HAP-1 (cell line): ENCODE measurements at places on chromosomes 6 and 20.

DNA sequence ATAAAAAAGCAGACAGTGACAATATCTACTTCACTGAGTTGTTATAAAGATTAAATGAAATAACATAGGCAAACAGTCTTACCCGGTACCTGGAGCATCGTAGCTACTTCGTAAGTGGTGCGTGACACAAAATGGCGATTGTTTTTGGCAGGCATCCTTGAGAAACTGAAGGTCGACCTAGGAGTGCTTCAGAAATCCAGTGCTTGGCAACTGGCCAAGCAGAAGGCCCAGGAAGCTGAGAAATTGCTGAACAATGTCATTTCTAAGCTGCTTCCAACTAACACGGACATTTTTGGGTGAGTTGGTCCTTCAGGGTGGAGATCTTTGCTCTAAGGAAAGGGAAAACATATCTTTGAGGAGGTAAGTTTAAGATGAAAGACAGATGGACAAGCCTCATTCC is 4.8 kb downstream of the BPIFA2 start:
- DNase-seq, result no peak

DNA sequence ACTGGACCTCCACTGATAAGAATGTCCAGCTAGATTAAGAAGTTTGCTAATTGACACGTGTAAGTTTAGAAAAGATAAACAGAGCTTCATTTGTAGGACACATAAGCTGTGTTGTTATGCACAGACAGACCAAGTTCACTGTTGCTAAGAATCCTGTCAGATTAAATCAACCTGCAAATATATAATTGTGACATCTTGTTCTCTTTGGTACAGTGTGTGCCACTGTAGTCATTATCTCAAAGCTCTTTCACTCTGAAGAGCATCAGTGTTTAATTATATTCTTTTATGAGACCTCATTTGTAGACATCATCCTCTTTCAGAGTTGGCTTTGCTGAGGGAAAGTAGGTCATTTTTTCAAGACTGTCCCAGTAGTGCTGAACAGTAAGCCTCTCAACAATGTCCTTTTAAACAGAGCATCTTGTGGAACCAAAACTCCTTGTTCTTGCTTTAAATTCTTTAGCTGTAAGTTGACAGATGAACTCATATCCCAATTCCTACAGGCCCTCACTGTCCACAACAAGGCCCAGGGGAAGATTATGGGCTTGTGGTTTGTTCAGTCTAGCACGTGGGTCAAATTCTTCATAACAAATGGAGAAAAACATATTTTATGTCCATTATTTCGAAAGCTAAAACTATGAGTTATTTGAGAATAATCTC is 252.4 kb downstream of the HDGFL1 start:
- no peak for DNase-seq

DNA sequence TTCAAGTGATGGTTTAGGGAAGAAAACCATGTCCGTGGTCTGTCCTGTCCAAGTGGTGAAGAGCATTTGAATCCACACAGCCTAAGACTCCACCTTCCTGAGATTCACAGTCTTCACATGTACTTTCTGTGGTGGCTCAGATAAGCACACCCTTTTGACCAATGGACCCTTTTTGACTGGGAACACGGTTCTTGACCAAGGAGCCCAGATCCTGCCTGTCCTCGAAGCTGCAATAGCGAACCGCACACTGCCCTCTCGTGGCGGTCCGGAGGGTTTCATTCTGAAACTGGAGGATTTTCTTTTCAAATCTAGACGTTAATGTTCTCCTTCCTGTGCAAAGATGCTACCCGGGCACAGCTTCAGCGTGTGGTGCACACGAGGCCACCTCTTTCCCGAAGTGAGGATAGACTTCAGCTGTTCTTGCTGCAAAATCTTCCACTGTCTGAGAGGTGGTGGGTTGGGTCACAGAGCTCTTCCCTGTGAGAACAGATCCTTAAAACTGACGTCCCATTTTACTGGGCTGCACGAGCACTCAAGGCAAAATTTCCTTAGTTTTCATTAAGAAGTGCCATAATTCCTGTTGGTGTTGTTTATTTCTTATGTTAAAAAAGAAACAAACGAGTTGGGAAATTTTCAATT is 90.5 kb downstream of the SYNJ2 start:
- peak; percentile 79 for DNase-seq

DNA sequence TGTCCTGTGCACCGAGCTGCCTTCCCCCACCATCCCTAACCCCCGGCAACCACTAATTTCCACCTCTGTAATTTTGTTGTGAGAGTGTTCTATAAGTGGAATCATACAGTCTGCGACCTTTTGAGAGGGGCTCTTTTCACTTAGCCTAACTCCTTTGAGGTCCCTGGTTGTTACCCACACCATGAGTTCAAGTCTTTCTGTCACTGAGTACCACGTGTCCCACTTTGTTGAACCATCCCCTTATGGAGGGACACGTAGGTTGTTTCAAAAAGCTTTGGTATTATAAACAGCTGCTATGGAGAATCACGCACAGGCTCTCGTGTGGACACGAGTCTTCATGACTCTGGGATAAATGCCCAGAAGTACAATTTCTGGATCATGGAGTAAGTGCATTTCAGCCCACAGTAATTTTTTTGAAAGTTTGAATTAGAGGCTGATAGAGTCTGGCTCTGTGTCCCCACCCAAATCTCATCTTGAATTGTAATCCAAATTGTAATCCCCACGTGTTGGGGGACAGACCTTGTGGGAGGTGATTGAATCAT is 9.5 kb downstream of the FAM209B start:
- no peak for DNase-seq

GRCh38 chr20:32678948-32679347 is 5.2 kb upstream of the C20orf203 start:
- DNase-seq, result no peak

GRCh38 chr6:106475284-106475683 is 114.8 kb downstream of the CRYBG1 start:
- DNase-seq, result no peak

GRCh38 chr6:124076336-124077048 is 272.8 kb downstream of the NKAIN2 start:
- DNase-seq, result no peak

DNA sequence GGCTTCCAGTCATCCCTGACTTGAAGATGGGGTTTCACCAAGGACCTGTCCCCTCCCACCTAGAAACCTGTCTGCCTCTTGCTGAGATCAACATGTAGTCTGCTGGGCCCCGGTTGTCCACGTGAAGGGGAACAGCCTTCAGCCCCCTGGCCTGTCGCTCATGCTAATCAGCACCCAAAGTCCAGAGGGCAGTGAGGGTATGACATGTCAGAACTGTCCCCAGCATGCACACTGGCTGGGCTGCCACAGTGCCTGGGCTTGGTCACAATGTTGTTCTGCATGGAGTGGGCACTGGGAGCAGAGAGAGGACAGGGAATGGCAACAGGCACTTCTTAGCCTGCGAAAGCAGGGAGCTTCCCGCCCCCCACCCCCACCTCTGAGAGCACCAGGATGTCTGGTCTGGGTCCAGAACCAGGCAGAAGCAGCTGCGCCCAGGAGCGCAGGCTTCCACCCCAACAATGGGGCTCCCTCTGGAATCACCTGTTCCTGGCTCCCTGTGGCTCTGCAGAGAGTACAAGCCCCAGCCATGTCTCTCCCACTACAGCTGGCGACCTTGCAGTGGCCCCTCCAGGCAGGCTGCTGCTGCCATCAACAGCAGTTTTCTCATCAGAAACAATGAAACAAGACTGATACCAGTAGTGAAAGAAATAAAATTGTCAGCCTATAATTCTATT is 182.7 kb downstream of the KHDRBS2 start:
- DNase-seq, result no peak

- peak; percentile 14 for DNase-seq
Measured at GRCh38 chr6:1612974-1613306, 3.2 kb downstream of the FOXC1 start.

DNA sequence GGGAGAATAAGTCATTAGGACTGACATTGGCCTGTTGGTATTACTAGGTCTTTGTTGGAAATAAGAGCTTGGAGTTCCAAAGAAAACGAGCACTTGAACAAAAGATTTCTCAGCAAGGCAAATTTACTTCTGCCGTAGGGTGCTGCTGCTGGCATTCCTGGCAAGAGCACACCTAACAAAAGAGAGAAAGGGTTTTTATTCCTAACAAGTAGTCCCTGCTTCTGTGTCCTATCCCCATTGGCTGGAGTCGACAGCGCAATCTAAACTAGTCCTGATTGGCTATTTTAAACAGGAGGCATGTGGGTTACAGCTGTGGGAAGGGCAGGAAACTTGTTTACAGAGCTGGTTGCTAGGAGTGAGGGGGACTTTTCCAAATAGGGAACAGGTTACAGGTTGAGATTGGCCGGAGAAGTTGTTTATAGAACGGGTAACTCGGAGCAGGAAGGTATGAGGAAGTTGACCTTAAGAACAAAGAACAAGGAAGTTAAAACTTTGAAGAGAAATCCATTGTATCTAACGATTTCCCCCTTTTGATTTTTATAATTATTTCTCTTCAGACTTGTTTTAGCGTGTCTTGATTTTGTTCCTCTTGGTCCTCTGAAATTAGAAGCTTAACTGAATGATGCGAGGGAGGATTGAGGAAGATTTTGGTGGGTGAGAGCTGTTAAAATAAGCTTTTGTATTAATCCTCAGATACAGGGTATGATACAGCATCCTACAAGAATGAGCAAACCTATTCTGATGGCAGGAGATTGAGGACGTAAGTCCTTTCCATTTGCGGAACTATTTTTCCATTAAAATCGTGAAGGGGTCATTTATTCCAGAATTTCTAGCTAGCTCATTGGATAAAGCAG is 3.4 kb upstream of the ZNFX1 start:
- peak; percentile 65 for DNase-seq

- no peak for DNase-seq
Measured at GRCh38 chr20:3935295-3935955, 46.2 kb downstream of the PANK2 start.

DNA sequence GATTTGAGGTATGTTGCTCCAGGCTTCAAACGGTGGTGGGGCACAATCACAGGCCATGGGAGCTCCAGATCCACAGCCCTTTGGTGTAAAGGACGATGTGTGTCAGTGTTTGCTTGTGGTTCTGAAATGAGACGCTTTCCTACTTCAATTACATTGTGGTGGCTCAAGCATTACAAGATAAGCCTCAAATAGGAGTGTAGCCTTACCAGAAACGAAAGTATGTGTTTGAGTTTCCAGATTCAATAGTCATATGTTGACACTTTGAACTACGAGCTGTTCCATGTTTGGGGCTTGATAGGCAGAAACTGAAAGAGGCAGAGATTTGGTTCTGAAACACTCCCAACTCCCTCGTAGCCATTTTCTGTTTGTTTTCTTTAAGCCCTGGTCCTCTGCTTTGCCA is 187.1 kb downstream of the MYLK4 start:
- DNase-seq, result no peak

DNA sequence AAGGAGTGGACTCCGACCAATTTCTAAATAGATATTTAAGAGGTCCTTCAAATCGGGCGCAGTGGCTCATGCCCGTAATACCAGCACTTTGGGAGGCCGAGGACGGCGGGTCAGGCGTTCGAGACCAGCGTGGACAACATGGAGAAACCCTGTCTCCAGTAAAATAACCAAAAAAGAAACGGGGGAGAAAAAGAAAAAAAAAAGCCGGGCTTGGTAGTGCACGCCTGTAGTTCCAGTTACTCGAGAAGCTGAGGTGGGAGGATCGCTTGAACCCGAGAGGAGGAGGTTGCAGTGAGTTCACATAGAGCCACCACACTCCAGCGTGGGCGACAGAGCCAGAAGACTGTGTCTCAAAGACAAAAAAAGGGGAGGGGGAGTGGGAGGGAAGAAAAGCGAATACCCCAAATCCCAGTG is 53.3 kb upstream of the HFE start:
- peak; percentile 69 for DNase-seq

DNA sequence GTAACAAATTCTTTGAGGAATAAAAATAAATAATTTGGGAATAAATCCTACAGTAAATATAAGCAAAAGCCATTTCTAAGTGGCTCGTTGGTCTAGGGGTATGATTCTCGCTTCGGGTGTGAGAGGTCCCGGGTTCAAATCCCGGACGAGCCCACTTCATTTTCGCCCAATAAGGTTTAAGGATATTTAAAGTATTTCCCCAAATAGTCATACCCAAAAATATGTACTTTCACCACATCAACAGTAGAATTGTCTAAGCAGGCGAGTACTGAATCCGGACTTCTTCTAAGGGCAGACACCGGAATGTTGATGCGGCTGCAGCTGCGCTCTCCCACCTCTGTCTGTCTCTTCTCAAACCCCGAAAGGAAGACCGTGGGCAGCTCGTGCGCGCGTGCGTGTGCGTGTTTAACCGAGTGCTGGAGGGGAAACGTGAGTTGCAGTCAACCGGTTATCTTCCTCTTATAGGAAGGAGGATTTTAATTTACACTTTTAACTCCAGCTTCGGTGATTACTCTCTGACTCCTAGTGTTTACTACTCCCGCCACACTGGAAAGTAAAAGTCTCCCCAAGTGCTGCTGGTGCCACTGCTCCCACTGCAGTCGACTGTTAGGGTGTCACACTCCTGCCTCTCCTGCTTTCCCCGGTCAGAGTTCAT is 155.7 kb upstream of the PRSS16 start:
- DNase-seq, result peak; percentile 85

- no peak for DNase-seq
Measured at GRCh38 chr20:24915892-24916291, 33.2 kb upstream of the CST7 start.

DNA sequence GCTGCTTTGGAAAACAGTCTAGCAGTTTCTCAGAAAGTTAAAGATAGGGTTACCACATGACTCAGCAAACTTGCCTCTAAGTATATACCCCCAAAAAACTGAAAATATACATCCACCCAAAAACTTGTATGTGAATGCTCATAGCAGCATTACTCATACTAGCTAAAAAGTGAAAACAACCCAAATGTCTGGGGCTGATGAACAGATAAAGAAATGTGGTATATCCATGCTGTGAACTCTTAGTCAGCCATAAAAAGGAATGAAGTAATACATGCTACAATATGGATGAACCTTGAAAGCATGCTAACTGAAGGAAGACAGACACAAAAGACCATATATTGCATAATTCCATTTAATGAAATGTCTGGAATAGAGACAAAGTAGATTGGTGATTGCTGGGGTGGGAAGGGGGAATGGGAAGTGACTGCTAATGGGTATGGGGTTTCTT is 79.9 kb upstream of the GLP1R start:
- DNase-seq, result no peak

DNA sequence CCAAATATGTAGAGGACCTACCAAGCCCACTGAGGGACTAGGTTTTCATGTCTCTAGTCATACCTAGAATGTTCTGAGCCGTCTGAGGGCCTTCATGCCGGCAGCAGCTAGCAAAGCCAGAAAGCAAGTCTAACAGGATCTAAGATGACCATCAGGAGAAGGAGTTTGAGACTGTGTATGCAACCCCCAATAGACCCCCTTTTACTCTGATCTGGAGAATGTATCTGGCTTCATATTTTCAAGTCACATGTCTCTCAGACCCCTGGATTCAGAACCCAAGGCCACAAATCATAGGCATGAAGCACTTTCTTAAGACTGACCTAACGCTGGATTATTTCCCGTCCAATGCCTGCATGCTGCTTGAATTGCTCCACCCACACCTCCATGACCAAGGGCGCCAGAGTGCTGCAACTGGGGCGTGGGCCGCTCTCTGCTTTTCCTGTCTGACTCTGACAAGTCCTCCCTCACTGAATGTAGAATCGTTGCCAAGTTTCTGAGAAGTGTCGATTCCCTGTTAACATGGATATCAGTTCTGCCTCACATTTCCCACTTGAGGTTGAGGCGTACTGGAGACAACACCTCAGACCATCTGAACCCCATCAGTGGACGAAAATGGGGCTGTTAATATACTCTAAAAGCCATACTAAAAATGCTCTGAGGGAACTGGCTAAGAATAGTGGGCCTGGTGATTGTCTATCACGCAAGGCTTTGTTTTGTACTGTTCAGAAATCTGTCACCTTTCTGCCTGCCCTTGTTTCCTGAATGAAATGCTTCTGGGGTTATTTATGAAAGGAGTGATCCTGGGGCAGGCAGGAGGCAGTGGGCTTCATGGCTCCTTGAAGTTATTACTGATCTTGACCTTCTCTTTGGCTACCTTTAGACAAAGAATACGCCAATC is 23.9 kb upstream of the ASXL1 start:
- no peak for DNase-seq
